ENCODE measurements at places on chromosomes 3 and 15.

GRCh38 chr3:127652246-127652995, 20.3 kb upstream of the ABTB1 start:
- no peak for DNase-seq

- DNase-seq: no peak
Observed at GRCh38 chr3:37179144-37179967, 5.0 kb upstream of the LRRFIP2 start.

GRCh38 chr3:129046037-129046731, 14.4 kb upstream of the GP9 start:
- DNase-seq: no peak

DNA sequence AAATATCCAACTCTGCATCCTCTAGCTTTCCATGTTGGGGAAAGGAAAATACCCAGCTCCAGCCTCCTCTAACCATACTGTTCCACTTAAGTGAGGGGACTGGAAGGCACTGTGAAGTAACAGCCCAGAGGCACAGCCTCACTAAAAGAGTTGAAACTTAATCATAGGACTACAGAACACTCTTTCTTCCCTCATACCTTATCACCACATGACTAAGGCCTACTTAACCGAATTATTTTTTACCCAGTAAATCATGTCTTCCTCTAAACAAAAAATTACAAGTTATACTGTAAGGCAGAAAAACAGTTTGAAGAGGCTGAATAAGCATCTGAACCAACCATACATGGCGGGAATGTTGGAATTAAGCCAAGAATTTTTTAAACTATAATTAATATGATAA, 207.4 kb upstream of the MME start:
- DNase-seq: no peak

GRCh38 chr3:76827701-76828226, 212.1 kb upstream of the ROBO2 start:
- DNase-seq: no peak

DNA sequence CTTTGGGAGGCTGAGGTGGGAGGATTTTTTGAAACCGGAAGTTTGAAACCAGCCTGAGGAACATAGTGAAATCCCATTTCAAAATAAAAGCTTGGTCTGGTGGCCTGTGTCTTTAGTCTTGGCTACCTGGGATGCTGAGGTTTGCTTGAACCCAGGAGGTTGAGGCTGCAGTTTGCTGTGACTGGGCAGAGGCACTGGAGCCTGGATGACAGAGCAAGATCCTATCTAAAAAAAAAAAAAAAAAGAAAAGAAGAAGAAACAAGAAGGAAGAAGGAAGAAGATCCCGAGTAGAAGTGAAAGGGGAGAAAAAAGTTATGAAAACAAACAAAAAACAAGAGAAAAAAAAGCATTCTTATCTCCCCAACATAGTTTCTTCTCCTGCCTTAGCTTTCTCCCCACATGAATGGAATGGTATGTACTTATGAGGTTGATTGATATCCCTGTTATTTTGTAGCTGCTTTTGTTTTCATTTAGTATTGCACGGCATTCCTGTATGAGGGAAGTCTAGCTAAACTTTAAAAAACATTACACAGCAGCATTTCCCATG, 42.4 kb downstream of the TMEM40 start:
- DNase-seq: no peak

- no peak for DNase-seq
Observed at GRCh38 chr3:69196876-69197275, 74.5 kb upstream of the LMOD3 start.

DNA sequence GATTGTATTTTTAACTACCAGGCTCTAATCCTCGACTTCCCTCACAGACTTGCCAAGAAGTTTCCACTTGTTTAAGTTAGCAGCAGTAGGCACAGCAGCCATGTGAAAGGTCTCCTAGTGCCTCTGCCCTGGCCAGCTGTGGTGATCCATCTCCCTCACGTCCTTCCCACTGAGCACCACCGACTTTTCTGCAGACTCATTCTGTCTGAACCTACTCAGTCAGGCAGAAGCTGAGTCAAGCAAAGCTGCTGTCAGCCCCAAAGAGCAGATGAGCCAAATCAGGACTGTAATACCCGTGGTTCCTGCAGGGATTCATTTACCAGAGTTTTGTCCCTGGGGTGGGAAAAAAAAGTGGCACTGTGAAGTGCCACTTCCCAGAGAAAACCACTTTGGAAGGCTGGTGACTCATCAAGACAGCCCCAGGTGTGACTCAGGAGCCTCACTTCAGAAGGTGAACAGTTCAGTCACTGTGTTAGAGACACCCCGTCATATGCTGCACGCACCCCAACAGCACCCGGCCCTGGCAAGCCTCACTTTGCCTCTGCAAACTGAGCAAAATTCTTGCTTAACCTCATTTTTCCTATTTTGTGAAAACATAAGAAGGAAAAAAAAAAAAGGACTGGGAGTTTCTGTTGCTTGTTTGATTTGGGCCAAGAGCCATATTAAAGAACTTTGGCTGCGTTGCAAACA, 76.0 kb downstream of the WWTR1 start:
- DNase-seq: no peak

GRCh38 chr3:77535116-77535515, 495.2 kb downstream of the ROBO2 start:
- no peak for DNase-seq

DNA sequence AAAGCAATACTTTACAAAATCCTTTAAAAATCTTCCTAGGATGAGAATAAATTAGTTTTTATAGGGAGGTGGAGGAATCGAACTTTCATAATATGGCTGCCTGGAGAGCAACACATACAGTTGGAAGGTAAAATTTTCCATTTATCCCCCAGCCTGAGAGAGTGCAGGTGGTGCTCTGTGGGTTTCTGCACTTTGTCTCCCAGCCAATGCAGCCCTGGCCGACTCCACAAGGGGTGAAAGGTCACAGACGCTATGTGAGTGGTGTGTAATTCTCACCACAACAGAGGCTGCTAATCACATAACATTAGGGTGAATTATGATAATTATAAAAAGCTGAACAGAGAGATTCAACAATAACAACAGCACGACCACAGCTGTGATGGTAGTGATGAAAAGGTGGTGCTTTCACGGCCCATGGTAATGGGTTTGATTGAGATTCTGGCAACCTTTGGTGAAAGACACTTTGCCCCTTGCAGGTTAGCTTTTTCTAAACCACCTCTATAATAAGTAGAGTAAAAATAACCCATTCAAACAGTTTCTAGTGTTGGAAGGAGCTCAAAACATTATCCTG, 30.1 kb upstream of the NANOGP8 start:
- no peak for DNase-seq

- no peak for DNase-seq
Observed at GRCh38 chr15:98592136-98592535, 56.2 kb upstream of the IGF1R start.
